PC-9 (cell line): ENCODE measurements at places on chromosomes 6 and 20. TPM values are rescaled to one million over a fixed set of nuclear protein-coding genes. Genes with fewer than 3 reads are reported as not detected.
A peak's percentile ranks its signal among the peaks of the same experiment; 100 is the strongest.

Gene PRR18
- not detected in 2 replicates for total RNA-seq

Gene COQ3
- 10.9 and 14.4 TPM in 2 replicates for total RNA-seq

Gene BPI
- total RNA-seq = not detected in 2 replicates

Gene CRISP2
- total RNA-seq = not detected in 2 replicates

Gene CCDC167
- 29.4 and 33.5 TPM in 2 replicates for total RNA-seq

Gene APOM
- 2.7 and 2.9 TPM in 2 replicates for total RNA-seq

Gene DNMT3B
- 5.7 and 8.0 TPM in 2 replicates for total RNA-seq

Gene PLA2G7
- 0.68 and 0.98 TPM in 2 replicates for total RNA-seq

Gene RIMS1
- 0.10 TPM in 1 of 2 replicates, not detected in the other for total RNA-seq

Gene KIF13A
- 48.6 and 52.2 TPM in 2 replicates for total RNA-seq

Gene CLVS2
- not detected in 2 replicates for total RNA-seq

GRCh38 chr6:1094306-1094705, 217.6 kb upstream of the FOXQ1 start:
- no peak for DNase-seq
- no peak overlapping the region for H3K27ac ChIP-seq
- no peaks in the 10 kb centered on the region for H3K36me3 ChIP-seq
- no peaks in the 10 kb centered on the region for H3K4me1 ChIP-seq

DNA sequence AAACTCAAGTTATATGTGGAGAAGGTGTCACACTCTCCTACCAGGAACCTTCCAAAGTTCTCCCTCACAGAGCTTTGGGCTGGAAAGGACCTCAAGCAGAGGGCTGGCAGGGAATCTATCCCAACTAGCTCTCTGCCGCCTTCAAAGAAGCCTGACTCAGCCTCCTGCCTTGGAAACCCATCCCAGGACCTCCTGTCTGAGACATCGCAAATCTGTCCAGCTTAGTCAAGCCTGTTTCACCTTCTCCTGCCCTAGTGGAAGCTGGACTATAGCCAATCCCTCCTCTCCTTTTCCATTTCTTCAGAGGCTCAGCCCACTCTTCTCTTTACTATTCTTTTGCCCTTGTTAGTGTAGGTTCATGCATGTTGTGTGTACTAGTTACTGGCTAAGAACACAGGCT, 48.2 kb upstream of the FOXP4 start:
- no peak overlapping the region for H3K4me3 ChIP-seq
- no peaks in the 10 kb centered on the region for H3K36me3 ChIP-seq
- H3K27ac ChIP-seq = no peak overlapping the region
- peaks cover 14% of the 10 kb centered on the region; the same call in 1 of the 2 replicates for H3K27me3 ChIP-seq
- DNase-seq = no peak
- no peaks in the 10 kb centered on the region for H3K4me1 ChIP-seq

GRCh38 chr6:108959972-108960582, 111.9 kb downstream of the ARMC2 start:
- DNase-seq = no peak
- H3K27me3 ChIP-seq = no peaks in the 10 kb centered on the region
- H3K4me3 ChIP-seq = no peak overlapping the region
- H3K27ac ChIP-seq = no peak overlapping the region

GRCh38 chr20:7520361-7520760, 419.9 kb downstream of the HAO1 start:
- H3K4me1 ChIP-seq = no peaks in the 10 kb centered on the region
- H3K4me3 ChIP-seq = no peak overlapping the region
- DNase-seq = no peak

DNA sequence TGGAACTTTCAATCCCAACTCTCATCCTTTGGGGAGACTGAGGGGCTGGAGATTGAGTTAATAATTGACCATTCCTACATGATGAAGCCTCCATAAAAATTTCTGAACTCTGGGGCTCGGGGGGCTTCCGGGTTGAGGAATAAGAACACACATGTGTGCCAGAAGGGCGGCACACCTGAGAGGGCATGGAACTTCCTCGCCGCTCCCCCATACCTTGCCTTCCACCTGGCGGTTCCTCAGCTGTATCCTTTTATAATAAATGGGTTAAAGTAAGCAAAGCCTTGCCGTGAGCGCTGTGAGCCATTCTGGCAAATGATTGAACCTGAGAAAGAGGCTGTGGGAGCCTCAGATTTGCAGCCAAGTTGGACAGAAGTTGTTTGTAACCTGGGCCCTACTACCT, 164.8 kb downstream of the LY86 start:
- no peaks in the 10 kb centered on the region for H3K36me3 ChIP-seq
- no peak overlapping the region for H3K27ac ChIP-seq
- H3K27me3 ChIP-seq = no peaks in the 10 kb centered on the region
- no peak for DNase-seq
- no peak overlapping the region for H3K4me3 ChIP-seq

DNA sequence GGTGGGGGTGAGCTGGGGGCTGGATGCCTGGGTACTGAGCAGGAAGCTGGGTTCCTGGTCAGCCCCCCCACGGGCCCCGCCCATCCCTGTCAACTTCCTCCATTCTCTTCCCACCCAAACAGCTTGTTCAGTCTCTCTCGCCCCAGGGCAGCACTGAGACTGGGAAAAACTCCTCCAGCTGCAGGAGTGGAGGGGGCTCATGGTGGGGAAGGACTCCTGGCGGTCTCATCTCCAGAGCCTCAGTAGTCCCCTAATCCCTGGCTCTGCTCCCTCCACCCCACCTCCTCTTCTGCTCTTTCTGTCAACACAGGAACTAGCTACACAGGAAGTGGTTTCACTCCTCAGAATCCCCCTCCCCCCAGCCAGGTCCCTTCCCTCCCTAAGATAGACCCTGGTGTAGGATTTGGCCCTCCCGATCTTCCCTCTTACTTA, at the start of gene GPSM3:
Gene GPSM3 (minus strand): TSS at position 36 of the 432 bp plus-strand sequence. CDS start 130 bp downstream, outside the sequence.
- 0 out of 2 replicates have a peak, but pooled peaks cover 2% of the 10 kb centered on the region for H3K36me3 ChIP-seq
- no peak for DNase-seq
- H3K27ac ChIP-seq = no peak within 1 kb of the TSS
- H3K4me1 ChIP-seq = peaks cover 25% of the 10 kb centered on the region
- no peaks in the 10 kb centered on the region for H3K27me3 ChIP-seq

DNA sequence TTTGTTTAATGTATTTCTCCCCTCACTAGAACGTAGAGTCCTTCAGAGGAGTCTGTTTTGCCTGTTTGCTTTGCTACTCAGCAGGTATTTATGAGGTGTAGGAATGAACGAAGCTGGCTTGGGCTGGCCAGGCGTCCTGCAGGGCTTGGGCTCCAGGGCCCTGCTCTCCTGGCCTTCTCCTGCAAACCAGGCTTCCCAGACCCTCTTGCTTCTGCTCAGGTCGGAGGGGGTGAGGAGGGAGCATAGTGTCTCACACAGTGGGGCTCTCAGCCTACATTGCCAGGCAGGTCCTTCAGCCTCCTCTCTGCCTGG, 24.6 kb upstream of the MLN start:
- no peak overlapping the region for H3K27ac ChIP-seq
- H3K4me1 ChIP-seq = peaks cover 15% of the 10 kb centered on the region
- no peak for DNase-seq
- no peaks in the 10 kb centered on the region for H3K27me3 ChIP-seq

DNA sequence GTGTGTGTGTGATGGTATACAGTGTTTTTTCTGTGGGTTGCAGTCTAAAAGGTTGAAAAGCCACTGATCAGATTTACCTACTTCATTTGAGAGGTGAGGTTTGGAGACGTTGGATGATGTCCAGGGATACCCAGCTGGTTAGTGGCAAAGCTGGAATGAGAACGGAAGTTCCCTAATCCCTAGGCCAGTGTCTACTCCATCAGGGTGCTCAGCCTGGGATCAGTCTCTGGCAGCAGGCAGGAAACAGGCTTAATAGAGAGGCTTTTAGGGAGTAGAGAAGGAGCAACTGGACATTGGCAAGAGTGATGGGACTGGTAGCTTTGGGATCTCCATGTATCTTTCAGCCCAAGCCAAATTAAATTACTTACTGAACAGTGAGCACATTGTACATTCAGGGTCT, 80.7 kb downstream of the C6orf52 start:
- H3K4me1 ChIP-seq = no peaks in the 10 kb centered on the region
- H3K27me3 ChIP-seq = no peaks in the 10 kb centered on the region
- H3K36me3 ChIP-seq = no peaks in the 10 kb centered on the region
- DNase-seq = no peak

GRCh38 chr6:39920157-39920556, 14.1 kb downstream of the MOCS1 start:
- H3K36me3 ChIP-seq = no peaks in the 10 kb centered on the region
- peaks cover 43% of the 10 kb centered on the region for H3K27me3 ChIP-seq
- no peak for DNase-seq
- H3K4me3 ChIP-seq = no peak overlapping the region

DNA sequence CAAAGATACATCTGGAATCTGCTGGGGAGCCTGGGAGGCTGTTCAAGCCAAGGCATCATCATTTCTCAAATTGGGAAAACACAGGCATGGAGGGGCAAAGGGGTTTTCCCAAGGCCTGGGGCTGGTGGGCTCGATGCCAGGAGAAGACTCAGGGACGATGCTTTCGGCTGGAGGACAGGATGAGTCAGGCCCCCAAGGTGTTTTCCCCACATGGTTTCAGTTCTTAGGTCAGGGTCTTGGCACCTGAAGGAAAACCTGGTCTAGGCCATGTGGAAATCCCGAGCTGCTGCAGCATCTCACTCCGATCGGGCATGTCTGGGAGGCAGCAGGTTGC, 348.1 kb downstream of the CDC5L start:
- no peaks in the 10 kb centered on the region for H3K4me1 ChIP-seq
- H3K4me3 ChIP-seq = no peak overlapping the region
- no peak overlapping the region for H3K27ac ChIP-seq
- H3K36me3 ChIP-seq = no peaks in the 10 kb centered on the region

GRCh38 chr6:156960525-156960924, 183.3 kb downstream of the ARID1B start:
- peaks cover 12% of the 10 kb centered on the region; the same call in 1 of the 2 replicates for H3K4me1 ChIP-seq
- no peak overlapping the region for H3K27ac ChIP-seq
- H3K4me3 ChIP-seq = no peak overlapping the region
- no peak for DNase-seq

- no peak overlapping the region for H3K4me3 ChIP-seq
- H3K27me3 ChIP-seq = no peaks in the 10 kb centered on the region
- H3K36me3 ChIP-seq = no peaks in the 10 kb centered on the region
- no peak for DNase-seq
Measured at GRCh38 chr20:59830665-59831023, 102.8 kb downstream of the SYCP2 start.

GRCh38 chr6:3079682-3080081, 11.4 kb downstream of the RIPK1 start:
- no peaks in the 10 kb centered on the region for H3K36me3 ChIP-seq
- no peak for DNase-seq
- no peaks in the 10 kb centered on the region for H3K4me1 ChIP-seq
- H3K27ac ChIP-seq = no peak overlapping the region
- H3K4me3 ChIP-seq = no peak overlapping the region
- no peaks in the 10 kb centered on the region for H3K27me3 ChIP-seq

DNA sequence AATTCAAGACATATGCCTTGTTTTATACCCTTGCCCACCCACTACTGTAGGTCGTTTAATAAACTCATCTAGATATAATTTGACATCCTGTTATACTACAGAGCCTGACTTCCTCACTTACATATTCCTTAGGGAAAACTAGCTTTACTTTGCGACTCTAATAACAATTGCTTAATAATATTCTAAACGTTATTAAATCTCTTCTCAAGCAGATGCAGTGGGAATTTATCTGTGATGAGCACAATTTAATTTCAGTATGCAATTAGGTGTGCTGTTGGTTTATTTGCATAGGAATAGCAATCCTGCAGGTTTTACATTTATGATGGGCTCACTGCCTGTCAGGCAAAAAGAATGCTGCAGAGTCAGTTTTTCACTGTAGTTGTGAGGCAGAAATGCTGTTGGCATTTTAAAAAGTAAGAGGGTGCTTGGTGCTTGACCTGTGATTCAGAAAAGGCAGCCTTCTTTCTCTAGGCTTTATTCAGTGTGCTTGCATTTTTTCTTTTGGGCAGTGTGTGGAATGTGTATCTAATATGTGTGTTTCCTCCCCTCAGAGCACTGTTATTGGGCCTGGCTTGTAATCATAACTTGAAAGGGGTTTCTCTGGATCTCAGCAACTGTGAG, 152.3 kb upstream of the SCGN start:
- H3K36me3 ChIP-seq = no peaks in the 10 kb centered on the region
- H3K4me1 ChIP-seq = peaks cover 25% of the 10 kb centered on the region
- H3K27ac ChIP-seq = peak overlapping the region; percentile 68
- DNase-seq = peak; percentile 54

GRCh38 chr20:39961637-39962244, 727.3 kb downstream of the MAFB start:
- H3K27ac ChIP-seq = no peak overlapping the region
- H3K36me3 ChIP-seq = no peaks in the 10 kb centered on the region
- H3K4me1 ChIP-seq = no peaks in the 10 kb centered on the region
- H3K27me3 ChIP-seq = peaks cover 15% of the 10 kb centered on the region; the same call in 1 of the 2 replicates
- DNase-seq = no peak

DNA sequence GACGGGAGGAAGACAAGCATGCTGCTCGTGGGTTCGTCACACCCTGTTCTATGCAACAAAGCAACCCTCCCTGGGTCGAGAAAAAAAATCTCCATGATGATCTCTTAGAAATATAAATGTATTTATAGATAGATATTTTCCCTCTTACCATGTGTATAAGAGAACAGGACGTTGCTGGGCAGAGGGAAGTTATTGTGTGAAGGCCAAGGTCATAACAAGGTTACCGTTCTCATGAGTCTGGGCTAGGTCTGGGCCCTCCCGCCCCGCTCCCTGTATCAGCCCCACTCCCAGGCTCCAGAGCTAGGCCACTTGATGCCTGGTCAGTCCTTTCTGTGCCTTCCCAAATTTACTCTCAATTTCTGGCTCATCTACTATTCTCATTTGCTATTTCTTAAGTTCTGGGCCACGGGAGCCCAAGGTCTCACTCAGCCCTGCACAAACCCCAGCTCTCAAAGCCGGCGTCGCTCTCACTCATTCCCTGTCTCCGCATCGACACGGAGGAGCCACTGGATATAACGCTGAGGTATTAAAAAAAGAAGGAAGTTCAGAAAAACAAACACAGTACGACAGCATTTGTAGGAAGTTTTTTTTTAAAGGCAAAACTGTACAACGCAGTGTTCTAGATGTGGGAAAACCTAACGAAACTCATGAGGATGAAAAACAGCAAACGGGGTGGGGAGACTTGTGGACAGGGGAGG, 96.8 kb downstream of the PSMG4 start:
- no peaks in the 10 kb centered on the region for H3K36me3 ChIP-seq
- peak; percentile 34 for DNase-seq
- peak overlapping the region; percentile 69 for H3K27ac ChIP-seq
- peak overlapping the region; percentile 53; the same call in 1 of the 2 replicates for H3K4me3 ChIP-seq
